Activated T-helper 1 cell treated with anti-CD3 and anti-CD28 coated beads, Interleukin-12 subunit alpha, Interleukin-12 subunit beta, Interleukin-2, Interleukin-4 antibody, amounts not matched to agents 30 ng/mL and 10 ng/mL and 1 ng/mL, durations not matched to agents 14 hours and 24 hours and 36 hours (primary cell): ENCODE measurements at places on chromosomes 11 and 22.
A peak's percentile ranks its signal among the peaks of the same experiment; 100 is the strongest.

DNA sequence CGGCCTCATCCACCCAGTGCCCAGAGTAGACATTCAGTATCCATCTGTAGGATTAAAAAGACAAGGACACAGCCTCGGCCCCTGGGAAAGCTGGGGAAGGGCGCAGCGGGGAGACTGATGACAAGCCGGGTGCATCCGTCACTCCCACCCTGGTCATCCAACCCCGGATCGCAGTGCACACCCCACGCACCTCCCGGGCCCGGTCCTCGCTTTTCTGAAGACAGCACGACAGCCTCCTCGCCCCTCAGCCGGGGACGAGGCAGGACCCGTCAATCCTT lies 1.1 kb downstream of the FCHSD2 start:
- no peak for DNase-seq

DNA sequence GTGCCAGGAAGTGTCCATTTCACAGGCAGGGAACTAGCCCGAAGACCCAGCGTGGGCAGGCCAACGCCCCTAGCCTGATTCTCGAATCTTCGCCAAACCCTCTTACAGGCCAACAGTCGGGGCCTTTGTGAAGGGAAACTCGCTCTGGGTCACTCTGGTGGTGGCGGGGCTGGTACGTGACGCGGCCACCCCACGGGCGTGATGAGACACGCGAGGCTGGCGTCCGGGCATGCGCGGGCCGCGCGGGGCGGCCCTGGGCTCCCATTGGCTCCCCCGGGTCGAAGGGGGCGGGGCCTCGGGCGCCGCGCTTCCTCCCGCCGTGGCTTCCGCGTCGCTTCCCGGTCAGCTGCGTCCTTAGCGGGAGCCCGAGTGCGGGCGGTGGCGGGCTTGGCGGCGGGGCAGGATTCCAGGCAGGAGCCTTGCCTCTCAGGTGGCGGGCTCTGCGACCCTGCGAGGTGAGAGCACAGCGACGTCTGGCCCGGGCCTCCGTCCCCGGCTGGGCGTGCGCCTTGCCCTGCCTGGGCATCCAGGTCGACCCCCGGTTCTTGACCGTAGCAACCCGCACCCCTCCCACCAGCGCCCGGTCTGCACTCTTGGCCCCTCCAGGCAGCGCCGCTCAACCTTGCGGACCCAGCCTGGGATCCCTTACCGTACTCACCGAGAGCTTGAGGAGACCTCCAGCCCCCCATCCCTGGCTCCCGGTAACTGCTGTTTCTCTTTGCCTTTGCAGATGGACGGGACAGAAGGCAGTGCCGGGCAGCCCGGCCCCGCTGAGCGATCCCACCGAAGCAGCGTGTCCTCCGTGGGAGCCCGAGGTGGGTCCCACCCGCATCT lies at the start of gene FRMD8:
Gene FRMD8 (plus strand): TSS at position 331 of the 834 bp plus-strand sequence. CDS start 400 bp downstream, at position 731.
- peak; percentile 90 for DNase-seq

DNA sequence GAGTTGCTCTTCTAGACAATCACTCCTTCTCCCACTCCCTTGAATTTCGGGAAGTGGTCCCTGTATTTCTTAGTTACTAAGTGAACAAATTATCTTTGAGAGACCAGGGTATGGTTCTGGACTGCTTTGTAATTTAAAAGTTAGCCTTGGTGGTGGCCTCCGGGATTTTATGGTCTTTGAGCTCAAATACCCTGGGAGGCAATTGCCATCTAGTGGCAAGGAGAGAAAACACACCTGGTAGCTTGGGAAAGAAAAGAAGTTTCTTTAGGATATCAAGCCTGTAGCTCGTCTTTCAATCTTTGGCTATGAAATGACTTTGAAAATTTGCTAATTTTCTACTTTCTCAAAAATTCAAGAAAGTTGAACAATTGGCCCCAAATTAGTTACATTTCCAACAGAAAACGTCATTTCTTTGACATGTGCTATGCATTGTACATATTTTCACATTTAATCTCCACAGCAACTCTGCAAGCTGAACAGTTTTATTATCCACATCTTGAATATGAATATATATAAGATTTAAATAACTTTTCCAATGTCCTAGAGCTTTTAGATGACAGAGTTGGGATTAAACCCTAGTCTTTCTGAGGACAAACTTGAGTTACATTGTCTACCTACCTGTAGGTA lies 39.1 kb downstream of the MMP27 start:
- DNase-seq: no peak

DNA sequence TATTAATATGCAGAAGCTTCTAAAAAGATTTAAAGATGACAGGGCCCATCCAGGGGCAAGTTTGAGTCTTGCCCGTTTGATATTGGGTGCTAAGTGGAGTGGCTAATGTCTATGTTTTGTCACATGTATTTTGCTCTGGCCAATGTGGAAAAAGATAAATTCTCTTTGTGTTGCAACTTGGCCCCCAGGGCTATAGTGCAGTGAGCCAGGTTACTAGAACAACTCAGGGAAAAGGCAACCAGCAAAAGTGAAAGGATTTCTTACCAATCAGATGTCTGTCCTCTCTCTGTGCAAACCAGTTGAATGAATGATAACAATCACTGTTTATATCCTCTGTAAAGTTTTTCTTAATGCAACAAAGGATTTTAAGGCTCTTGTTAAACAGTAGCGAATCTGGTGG lies 4.6 kb upstream of the CLNS1A start:
- DNase-seq: no peak

DNA sequence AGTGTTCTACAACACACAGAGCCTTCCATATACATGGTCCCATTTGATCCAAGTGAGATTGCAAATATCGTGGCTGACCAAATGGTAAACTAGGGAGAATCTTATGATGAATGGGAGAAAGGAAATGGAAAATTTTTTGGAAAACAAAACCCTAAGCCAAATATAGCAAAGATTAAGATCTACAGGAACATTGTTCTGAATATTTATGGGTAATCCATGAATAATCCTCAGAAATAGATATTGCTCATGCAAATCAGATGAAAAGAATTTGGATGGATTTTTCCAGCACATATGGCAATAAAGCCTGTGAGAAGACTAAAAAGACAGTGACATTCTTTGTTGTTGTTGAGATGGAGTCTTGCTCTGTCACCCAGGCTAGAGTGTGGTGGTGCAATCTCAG lies 21.7 kb upstream of the PRDM10 start:
- DNase-seq: no peak

DNA sequence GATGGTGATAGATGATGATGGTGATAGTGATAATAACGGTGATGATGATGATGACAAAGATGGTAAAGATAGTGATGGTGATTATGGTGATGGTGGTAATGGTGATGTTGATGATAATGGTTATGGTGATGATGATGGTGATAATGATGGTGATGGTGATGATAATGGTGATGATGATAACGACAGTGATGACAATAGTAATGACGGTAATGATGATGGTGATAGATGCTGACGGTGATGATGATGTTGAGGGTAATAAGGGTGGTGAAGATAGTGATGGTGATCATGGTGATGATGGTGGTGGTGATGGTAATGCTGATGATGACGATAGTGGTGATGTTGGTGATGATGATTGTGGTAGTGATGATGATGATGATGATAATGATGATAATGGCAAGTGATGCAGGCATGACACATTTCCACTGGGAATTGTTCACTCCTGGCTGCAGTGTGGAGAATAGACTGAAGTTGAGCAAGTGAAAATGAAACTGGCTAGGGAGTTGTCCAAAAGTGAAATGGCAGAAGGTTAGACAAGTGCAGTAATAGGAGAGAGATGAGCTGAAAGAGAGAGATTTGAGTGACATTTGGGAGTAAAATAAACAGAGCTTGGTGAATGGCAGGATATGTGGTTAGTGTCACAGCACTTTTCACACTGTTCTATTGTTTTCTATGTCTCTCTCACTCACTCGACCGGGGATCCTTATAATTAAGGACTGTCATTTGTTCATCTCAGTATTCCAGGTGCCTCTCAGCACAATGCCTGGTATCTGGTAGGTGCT lies 992.5 kb downstream of the OPCML start:
- no peak for DNase-seq

DNA sequence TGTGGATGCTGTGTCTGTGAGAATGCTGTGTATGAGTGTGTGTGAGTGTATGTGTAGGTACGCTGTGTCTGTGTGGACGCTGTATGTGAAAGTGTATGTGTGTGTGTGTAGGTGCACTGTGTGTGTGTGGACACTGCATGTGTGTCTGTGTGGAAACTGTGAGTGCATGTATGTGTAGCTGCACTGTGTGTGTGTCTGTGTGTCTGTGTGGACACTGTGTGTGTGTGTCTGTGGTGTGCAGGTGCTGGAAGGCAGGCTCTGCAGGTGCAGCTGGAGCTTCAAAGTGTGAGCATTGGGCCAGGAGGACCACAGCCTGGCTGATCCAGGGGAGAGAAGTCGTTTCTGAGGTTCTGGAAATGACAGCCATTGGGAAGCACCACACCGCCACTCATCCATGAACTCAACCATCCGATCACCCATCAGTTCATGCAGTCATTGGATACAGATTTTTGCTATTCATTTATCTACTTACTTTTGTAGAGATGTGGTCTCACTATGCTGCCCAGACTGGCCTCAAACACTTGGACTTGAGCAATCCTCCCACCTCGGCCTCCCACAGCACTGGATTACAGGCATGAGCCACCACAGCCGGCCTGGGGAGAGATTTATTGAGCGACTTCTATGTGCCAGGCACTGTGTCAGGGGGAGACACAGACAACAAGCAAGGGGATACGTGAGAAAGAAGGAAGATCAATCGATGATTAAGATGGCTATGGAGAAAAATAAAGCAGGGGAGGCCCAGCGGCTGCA lies 9.6 kb downstream of the TRPM5 start:
- DNase-seq: no peak

DNA sequence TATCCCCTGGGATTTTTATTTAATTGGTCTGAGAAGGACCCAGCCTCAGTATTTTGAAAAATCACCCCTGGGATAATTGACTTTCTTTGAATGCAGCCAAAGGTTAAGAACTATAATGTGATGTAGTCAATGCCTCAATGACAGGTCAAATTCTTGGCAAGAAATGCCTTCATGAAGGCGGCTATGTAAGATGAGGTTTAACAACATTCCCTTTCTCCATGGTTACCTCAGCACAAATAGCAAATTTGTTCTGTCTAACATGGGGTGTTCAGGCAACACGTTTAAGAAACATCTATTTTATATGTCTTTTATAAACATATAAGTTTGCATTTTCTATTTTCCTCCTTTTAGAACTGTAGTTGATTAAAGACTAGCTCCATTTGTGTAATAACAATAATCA lies 5.3 kb downstream of the SLN start:
- DNase-seq: no peak

DNA sequence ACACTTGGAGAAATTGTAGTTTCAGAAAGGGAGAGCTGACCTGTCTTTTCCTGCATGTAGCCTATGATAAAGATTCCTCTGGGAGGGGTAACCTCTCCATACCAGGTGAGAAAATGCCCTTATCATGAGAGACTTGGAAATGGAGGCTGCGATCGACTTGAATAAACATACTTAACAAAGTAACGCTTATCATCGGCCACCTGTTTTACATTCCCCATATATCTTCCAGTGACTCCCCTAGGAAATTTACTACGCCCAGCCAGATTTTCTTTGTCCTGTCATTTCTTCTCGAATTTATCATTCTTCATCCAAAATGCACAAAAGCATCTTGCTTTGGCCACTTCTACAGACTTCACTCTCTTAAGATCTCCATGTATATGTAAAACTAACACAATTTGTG lies 143.5 kb downstream of the CCDC81 start:
- DNase-seq: no peak

GRCh38 chr11:31001427-31001826 lies 368.1 kb downstream of the DCDC1 start:
- no peak for DNase-seq

DNA sequence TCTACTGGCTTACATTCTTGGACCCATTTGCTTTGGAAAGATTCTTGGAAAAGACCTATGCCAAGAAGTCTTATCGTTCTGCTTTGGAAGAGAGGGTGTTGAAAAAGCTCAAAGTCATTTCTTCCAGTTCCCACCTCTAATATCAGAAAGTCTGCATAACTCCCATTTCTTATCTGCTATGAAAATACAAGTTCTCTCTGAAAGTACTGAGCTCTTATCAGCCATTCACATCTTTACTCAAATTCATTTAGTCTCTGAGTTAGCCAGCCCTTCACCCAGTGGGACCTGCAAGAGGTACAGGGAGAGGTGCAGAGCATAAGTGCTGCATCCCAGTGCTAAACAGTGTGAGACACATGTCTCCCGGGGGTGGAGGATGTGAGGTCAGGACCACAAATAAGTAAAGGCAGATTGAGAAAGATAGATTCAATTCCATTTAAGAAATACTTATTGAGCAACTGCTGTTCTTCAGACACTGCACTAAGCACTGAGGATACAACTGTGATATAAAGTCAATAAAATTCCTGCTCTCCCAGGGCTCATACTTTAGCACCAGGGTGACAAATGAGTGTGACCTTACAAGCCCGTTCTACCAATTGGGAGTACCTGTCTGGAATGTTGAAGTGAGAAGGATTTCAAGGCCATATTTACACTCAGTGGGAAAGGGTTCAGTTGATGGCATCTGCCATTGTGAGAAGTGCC lies 76.7 kb downstream of the PISD start:
- DNase-seq: no peak

DNA sequence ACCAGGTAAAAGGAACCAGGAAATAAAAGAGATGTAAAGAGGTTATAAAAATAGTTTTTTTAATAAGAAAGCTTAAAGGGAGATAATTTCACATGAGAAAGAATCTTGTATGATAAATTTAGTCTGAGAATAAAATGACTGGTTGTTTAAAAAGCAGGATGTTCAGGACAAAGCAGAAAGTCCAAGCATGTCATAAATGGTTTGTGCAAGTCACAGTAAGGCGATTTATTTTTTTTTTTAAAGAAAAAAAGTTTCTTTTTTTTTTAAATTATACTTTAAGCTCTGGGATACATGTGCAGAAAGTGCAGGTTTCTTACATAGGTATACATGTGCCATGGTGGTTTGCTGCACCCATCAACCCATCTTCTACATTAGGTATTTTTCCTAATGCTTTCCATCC lies 30.8 kb downstream of the GLYATL2 start:
- DNase-seq: no peak

DNA sequence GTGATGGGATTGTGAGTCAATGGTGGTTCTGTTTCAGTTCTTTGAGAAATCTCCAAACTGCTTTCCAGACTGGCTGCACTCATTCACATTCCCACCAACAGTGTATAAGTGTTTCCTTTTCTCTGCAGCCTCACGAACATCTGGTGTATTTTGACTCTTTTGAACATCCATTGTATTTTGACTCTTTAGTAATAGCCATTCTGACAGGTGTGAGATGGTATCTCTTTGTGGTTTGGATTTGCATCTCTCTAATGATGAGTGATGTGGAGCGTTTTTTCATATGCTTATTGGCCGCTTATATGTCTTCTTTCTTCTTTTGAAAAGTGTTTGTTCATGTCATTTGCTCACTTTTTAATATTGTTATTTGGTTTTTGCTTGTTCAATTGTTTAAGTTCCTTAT lies 19.4 kb downstream of the NELL1 start:
- no peak for DNase-seq

DNA sequence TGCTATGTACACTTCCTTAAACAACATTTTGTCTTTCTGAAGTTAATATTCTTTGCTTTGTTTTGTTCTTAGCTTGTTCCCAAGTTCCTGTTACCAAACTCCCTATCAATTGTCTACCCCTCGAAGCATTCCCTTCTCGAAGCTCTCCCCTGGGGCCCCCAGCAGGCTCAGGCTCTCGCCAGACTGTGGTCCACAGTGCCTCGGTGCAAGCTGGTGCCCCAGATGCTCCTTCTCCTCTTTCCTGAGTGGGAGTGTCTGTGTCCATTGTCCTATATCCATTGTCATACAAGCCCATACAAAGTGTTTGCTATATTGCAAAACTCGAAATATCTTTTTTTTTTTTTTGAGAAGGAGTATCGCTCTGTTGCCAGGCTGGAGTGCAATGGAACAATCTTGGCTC lies 51.7 kb upstream of the RTL6 start:
- DNase-seq: no peak

- DNase-seq: no peak
These were observed 29.8 kb downstream of the JAM3 start for GRCh38 chr11:134098566-134099184.
